ENCODE measurements at places on chromosomes 4 and X. TPM values are rescaled to one million over a fixed set of nuclear protein-coding genes. Genes with fewer than 3 reads are reported as not detected.

Gene CXCL6
- not detected for total RNA-seq

Gene ADAM29
- not detected for total RNA-seq

Gene CLIC2
- 6.2 TPM for total RNA-seq

Gene BEND4
- not detected for total RNA-seq

Gene IL2
- total RNA-seq, result not detected

- no peak for DNase-seq
Measured at GRCh38 chr4:28014469-28014868, 1153.8 kb downstream of the STIM2 start.

GRCh38 chrX:40402831-40403533, 177.8 kb upstream of the ATP6AP2 start:
- peak; percentile 61 for DNase-seq

GRCh38 chr4:171849686-171850222, 36.5 kb downstream of the GALNTL6 start:
- DNase-seq, result no peak

GRCh38 chr4:147933316-147933715, 201.4 kb downstream of the ARHGAP10 start:
- DNase-seq, result no peak

DNA sequence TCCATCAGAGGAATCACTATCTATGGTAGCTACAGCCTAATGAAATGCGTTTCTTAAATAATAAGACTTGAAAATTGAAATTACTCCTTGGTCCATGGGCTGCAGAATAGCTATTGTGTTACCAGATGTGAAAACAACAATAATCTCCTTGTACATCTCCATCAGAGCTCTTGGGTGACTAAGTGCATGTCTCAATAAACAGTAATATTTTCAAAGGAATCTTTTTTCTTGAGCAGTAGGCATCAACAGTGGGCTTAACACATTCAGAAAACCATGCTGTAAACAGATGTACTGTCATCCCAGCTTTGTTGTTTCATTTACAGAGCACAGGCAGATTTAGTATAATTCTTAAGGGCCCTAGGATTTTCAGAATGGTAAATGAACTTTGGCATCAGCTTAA, 67.3 kb downstream of the GLUD2 start:
- no peak for DNase-seq

GRCh38 chr4:129641179-129641578, 545.2 kb downstream of the C4orf33 start:
- no peak for DNase-seq

Measured in psoas muscle (tissue), 8 donors.